Nasal cavity respiratory epithelium epithelial cell of viscerocranial mucosa (primary cell): ENCODE measurements at places on chromosomes 4 and X. TPM values are rescaled to one million over a fixed set of nuclear protein-coding genes. Genes with fewer than 3 reads are reported as not detected.

FRMPD3 gene
- under 0.01 TPM in 1 of 2 replicates, not detected in the other for total RNA-seq

DRD5 gene
- 0.14 TPM in 1 of 2 replicates, not detected in the other for total RNA-seq

HTN3 gene
- not detected in 2 replicates for total RNA-seq

WDFY3 gene
- 60.5 and 108 TPM in 2 replicates for total RNA-seq

FAM184B gene
- total RNA-seq, result under 0.01 TPM in 1 of 2 replicates, not detected in the other

DSPP gene
- total RNA-seq, result not detected in 2 replicates

GUCY1B1 gene
- total RNA-seq, result 1.4 and 2.7 TPM in 2 replicates

PRDM5 gene
- total RNA-seq, result 4.8 and 15.0 TPM in 2 replicates

FHIP1A gene
- total RNA-seq, result 31.1 and 53.2 TPM in 2 replicates

CNGA1 gene
- total RNA-seq, result 1.4 and 4.9 TPM in 2 replicates

ART3 gene
- total RNA-seq, result not detected in 2 replicates

GK gene
- total RNA-seq, result 9.1 and 23.2 TPM in 2 replicates

MAGEB4 gene
- not detected in 2 replicates for total RNA-seq

GATA1 gene
- not detected in 2 replicates for total RNA-seq

BGN gene
- total RNA-seq, result 0.21 TPM in 1 of 2 replicates, not detected in the other

LRBA gene
- total RNA-seq, result 111 and 123 TPM in 2 replicates

CXCL1 gene
- total RNA-seq, result 4.1 and 88.6 TPM in 2 replicates

GASK1B gene
- 0.34 and 10.1 TPM in 2 replicates for total RNA-seq

TRMT10A gene
- 14.7 and 15.4 TPM in 2 replicates for total RNA-seq

SOX3 gene
- total RNA-seq, result not detected in 2 replicates

ZNF630 gene
- total RNA-seq, result 1.4 and 3.6 TPM in 2 replicates

KLF8 gene
- total RNA-seq, result 2.1 and 12.4 TPM in 2 replicates

STOX2 gene
- total RNA-seq, result 1.4 and 16.7 TPM in 2 replicates

LIMCH1 gene
- 0.34 and 4.5 TPM in 2 replicates for total RNA-seq

GAGE2A gene
- total RNA-seq, result not detected in 2 replicates

ATP1B4 gene
- not detected in 2 replicates for total RNA-seq

MAGEE2 gene
- total RNA-seq, result not detected in 2 replicates

METTL14 gene
- 20.2 and 30.8 TPM in 2 replicates for total RNA-seq

KLHL2 gene
- total RNA-seq, result 56.0 and 59.8 TPM in 2 replicates

XG gene
- 0.43 and 6.5 TPM in 2 replicates for total RNA-seq
